ENCODE measurements at places on chromosomes 12 and 14. TPM values are rescaled to one million over a fixed set of nuclear protein-coding genes. Genes with fewer than 3 reads are reported as not detected.

DNA sequence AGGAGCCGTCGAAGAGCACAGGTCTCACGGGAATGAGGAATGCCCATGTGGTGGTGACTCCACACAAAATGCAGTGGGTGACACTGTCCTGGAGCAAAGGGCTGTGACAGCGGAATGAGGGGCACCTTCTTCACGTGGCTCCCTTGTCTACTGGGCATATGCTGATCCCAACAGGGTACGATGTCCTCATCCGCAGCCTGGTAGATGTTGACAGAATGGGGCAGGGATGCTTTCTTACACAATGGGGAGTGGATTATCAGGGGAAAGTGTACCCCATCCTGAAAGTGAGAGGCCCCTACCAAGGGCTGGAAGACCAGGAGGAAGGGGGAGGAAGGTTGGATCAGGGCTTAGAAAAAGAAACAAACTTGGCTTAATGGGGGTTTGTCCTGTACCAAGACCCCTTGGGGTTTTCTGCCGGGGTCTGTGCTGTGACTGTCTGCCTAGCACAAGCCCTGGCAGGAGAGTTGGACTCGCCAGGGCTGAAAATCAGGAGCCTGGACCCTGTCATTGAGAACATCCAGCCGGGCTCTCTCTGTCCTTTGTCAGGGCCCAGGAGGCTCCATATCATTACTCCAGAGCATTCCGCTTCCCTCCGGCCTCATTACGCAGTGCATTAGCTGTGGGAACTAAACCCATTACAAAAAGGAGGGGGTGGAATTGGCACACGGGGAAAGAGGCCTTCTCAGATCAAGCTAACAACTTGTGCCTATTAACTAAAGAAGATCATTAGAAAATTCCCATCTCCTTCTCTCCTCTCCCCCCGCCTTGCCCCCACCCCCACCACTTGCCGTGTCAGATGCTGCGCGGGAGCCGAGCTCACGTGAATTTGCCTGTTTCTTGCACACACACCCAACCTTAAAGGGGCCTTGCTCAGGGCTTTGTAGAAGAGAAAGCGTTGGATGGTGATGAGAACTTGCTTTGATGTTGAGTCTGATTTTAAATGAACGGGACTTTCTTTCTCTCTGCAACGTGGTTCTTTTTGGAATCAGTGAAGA is 171.8 kb upstream of the PARP11 start:
- no peak overlapping the region for H3K4me3 ChIP-seq
- DNase-seq, result no peak
- no peaks in the 10 kb centered on the region for H3K36me3 ChIP-seq
- no peaks in the 10 kb centered on the region for H3K27me3 ChIP-seq
- no peak overlapping the region for H3K27ac ChIP-seq

The PAH gene
- total RNA-seq, result not detected

- no peaks in the 10 kb centered on the region for H3K36me3 ChIP-seq
- no peaks in the 10 kb centered on the region for H3K27me3 ChIP-seq
- no peak overlapping the region for H3K27ac ChIP-seq
- no peaks in the 10 kb centered on the region for H3K4me1 ChIP-seq
- DNase-seq, result peak; percentile 20
These were observed 160.3 kb upstream of the FKBP4 start for GRCh38 chr12:2634471-2634870.

The GRIP1 gene
- total RNA-seq, result 5.2 TPM

The ATF7 gene
- 54.0 TPM for total RNA-seq

GRCh38 chr14:64400829-64401459 is 12.8 kb downstream of the MTHFD1 start:
- no peaks in the 10 kb centered on the region for H3K4me1 ChIP-seq
- peaks cover 5% of the 10 kb centered on the region for H3K36me3 ChIP-seq
- no peak for DNase-seq
- H3K27ac ChIP-seq, result no peak overlapping the region
- H3K4me3 ChIP-seq, result no peak overlapping the region

GRCh38 chr14:32635061-32635719 is 303.5 kb upstream of the NPAS3 start:
- no peaks in the 10 kb centered on the region for H3K4me1 ChIP-seq
- peak overlapping the region; percentile 27 for H3K4me3 ChIP-seq
- no peak for DNase-seq
- no peak overlapping the region for H3K27ac ChIP-seq
- no peaks in the 10 kb centered on the region for H3K27me3 ChIP-seq

The NCOR2 gene
- 336 TPM for total RNA-seq

DNA sequence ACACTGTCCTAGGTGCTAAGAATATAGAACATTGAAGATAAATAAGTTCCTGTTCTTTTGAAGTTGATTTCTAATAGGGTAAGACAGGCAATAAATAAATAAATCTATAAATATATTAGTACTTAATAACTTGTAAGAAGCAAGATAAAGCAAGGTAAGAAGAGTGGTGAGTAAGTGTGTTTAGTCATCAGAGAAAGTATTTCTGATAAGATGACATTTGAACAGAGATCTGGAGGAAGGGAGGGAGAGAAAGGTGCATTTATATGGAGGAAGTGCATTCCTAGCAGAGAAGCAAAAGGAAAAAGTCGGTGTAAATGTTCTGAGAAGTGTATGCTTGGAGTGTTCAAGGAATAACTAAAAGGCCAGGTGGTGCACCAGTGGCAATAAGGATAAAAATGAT is 184.4 kb upstream of the GRIP1 start:
- H3K27me3 ChIP-seq, result no peaks in the 10 kb centered on the region
- no peak overlapping the region for H3K4me3 ChIP-seq
- no peaks in the 10 kb centered on the region for H3K36me3 ChIP-seq
- H3K4me1 ChIP-seq, result no peaks in the 10 kb centered on the region

- H3K27ac ChIP-seq, result no peak overlapping the region
- H3K4me3 ChIP-seq, result no peak overlapping the region
- H3K27me3 ChIP-seq, result no peaks in the 10 kb centered on the region
- H3K4me1 ChIP-seq, result peaks cover 64% of the 10 kb centered on the region
These were observed 71.1 kb downstream of the RASSF3 start for GRCh38 chr12:64681200-64682052.

DNA sequence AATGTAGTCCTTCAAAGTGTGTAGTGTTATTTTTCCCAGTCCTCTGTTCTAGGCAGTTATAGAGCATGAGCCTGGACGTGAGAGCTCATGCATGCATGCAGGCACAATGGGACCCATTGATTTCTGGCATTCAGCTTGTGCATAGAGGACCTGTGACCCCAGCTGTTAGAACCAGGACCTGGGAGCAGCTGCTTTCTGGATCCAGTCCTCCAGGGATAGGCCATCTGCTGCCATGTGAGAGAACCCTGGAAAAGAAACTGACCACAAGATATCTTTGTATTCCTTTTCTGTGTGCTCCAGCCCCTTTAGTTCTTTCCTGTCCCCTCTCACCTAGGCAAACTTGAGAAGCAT is 76.9 kb downstream of the SUSD6 start:
- no peaks in the 10 kb centered on the region for H3K36me3 ChIP-seq
- no peak overlapping the region for H3K27ac ChIP-seq
- H3K4me3 ChIP-seq, result no peak overlapping the region

- peaks cover 51% of the 10 kb centered on the region for H3K4me1 ChIP-seq
- peaks cover 5% of the 10 kb centered on the region for H3K36me3 ChIP-seq
- no peak for DNase-seq
- H3K27ac ChIP-seq, result peak overlapping the region; percentile 31
- no peaks in the 10 kb centered on the region for H3K27me3 ChIP-seq
These were observed 3.5 kb downstream of the ARL6IP4 start for GRCh38 chr12:122983789-122984515.

- no peak overlapping the region for H3K4me3 ChIP-seq
- no peak for DNase-seq
- H3K36me3 ChIP-seq, result no peaks in the 10 kb centered on the region
- H3K27ac ChIP-seq, result no peak overlapping the region
- H3K27me3 ChIP-seq, result no peaks in the 10 kb centered on the region
- no peaks in the 10 kb centered on the region for H3K4me1 ChIP-seq
These were observed 68.7 kb upstream of the STXBP6 start for GRCh38 chr14:25118671-25119070.

DNA sequence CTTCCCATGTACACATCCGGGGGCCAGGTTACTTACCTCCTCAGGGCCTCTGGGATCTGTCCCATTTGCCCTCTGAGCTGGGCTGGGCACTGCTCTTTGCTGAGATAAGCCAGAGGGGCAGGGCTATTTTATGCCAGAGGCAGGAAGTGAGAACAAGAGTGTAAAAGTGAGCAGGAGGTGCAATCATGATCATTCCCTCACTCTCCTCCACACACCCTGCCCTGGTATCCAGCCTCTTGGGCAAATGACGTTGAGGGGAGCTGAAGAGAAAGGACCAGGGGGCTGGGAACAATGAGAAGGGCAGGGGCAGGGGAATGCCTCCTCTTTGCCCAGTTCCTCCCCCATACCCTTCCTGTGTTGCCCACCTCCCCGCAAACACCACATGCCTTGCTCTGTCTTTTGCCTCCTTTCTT is 4.2 kb downstream of the LPAR5 start:
- peak overlapping the region; percentile 10 for H3K4me3 ChIP-seq
- no peaks in the 10 kb centered on the region for H3K36me3 ChIP-seq
- peak overlapping the region; percentile 17 for H3K27ac ChIP-seq
- no peaks in the 10 kb centered on the region for H3K27me3 ChIP-seq
- peaks cover 6% of the 10 kb centered on the region for H3K4me1 ChIP-seq

The OASL gene
- 12.7 TPM for total RNA-seq

DNA sequence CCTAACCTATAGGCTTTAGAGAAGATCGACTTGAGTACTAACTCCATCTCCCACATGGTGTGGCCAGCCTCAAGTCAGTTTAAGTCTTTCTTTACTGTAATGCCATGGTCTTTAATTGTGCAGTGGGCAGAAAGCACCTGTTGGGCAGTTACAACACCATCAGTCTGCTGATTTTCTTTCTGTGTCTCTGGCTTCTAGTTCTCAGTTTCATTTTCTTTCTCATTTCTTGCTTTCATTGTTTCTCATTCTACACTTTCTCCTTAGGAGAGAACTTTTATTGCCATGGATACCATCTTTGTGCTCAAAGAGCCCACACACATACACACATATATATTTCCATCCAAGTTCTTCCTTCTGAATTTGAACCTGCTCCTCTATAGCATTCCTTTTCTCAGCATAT is 96.1 kb upstream of the SLC16A7 start:
- H3K27me3 ChIP-seq, result no peaks in the 10 kb centered on the region
- no peaks in the 10 kb centered on the region for H3K36me3 ChIP-seq
- H3K27ac ChIP-seq, result no peak overlapping the region

GRCh38 chr14:92678766-92679165 is 69.7 kb downstream of the LGMN start:
- H3K27ac ChIP-seq, result no peak overlapping the region
- peaks cover 12% of the 10 kb centered on the region for H3K4me1 ChIP-seq
- peak; percentile 15 for DNase-seq
- H3K27me3 ChIP-seq, result no peaks in the 10 kb centered on the region

DNA sequence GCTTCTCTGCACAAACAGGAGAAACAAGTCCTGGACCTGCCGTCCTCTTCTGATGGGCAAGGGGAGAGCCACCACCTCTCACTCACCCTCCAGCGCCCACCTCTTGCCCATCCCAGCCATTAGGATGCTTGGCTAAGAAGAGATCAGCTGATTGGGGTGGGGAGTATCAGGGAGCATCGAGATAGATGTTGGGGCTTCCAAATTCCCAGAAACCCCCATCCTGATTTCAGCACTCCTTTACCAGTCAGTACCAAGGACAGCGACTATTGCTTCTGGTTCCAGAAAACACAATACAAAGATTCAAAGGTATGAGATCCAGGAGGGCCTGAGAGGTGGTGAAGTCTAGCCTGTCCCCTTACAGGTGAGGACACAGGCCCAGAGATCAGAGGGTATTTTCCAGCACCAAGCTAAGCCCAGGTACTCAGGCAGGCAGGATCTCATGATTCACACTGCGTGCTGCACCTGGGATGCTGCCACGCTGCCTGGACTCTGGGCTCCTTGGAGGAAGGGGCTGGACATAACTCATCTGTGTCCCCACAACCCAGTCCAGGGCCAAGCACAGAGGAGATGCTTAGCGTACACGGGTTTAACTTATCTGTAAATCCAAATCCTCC is 76.6 kb downstream of the TUNAR start:
- H3K27me3 ChIP-seq, result no peaks in the 10 kb centered on the region
- no peak overlapping the region for H3K27ac ChIP-seq
- H3K36me3 ChIP-seq, result no peaks in the 10 kb centered on the region

The METTL25 gene
- total RNA-seq, result 15.1 TPM

The MAP1LC3B2 gene
- total RNA-seq, result not detected
